ENCODE measurements at places on chromosomes 6 and 20. TPM values are rescaled to one million over a fixed set of nuclear protein-coding genes. Genes with fewer than 3 reads are reported as not detected.

SEL1L2 gene
- not detected for total RNA-seq

OPRM1 gene
- not detected for total RNA-seq

DNA sequence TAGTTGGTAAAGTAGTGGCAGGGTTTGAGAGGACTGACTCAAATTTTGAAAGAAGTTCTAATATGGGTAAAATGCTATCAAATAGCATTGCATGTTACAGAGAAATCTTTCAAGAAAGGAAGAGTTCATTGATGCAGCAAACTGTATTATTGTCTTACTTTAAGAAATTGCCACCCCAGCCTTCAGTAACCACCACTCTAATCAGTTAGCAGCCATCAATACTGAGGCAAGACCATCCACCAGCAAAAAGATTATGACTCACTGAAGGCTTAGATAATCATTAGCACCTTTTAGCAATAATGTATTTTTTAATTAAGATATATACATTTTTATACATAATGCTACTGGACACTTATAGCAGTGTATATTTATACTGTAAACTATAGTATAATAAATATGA is 138.9 kb downstream of the CDK19 start:
- no peak for DNase-seq

- no peak for DNase-seq
Measured at GRCh38 chr6:41153992-41154625, at the start of gene TREML1. Gene TREML1, minus strand, starts transcription at chr6:41154347. Its CDS starts 59 bp downstream, at chr6:41154288.

DNA sequence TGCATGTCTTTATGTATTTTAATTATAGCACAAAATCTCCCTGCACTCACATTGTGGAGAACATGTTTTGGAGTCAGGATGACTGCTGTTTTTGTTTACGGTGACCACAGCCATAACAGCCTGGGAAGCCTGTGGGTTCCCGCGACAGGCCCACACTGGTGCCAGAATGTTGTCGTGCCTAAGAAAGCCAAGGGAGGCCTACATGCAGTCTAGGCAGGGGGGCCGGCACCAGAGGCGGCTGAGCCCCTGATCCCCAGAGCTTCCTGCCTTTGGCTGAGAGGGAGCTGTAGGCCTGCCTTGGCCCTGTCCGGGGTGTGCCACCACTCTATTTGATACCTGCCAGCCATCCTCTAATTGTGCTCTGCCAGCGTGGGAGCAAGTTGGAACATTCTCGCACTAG is 46.7 kb downstream of the TBC1D7 start:
- DNase-seq, result no peak

Data from activated T-cell treated with anti-CD3 and anti-CD28 coated beads, Interleukin-2, amount 50 U/mL, for 4 hours (primary cell).